ENCODE measurements at places on chromosomes 16 and 17.

DNA sequence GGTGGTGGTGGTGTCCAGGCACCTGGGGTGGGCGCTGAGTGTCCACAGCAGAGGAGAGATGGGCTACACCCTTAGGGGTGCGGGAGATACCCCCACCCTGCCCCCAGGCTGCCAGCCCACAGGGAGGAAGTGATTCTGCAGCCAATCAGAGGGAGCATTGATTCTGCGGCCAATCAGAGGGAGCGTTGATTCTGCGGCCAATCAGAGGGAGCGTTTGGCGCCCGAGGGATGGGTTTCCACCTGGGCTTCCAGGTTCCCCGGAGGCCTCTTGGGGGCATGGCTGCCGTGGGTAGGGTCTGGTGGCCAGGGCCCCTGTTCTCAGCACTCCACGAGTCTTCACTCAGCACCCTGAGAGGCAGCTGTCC, 28.2 kb upstream of the ACSF3 start:
- no peak for DNase-seq

DNA sequence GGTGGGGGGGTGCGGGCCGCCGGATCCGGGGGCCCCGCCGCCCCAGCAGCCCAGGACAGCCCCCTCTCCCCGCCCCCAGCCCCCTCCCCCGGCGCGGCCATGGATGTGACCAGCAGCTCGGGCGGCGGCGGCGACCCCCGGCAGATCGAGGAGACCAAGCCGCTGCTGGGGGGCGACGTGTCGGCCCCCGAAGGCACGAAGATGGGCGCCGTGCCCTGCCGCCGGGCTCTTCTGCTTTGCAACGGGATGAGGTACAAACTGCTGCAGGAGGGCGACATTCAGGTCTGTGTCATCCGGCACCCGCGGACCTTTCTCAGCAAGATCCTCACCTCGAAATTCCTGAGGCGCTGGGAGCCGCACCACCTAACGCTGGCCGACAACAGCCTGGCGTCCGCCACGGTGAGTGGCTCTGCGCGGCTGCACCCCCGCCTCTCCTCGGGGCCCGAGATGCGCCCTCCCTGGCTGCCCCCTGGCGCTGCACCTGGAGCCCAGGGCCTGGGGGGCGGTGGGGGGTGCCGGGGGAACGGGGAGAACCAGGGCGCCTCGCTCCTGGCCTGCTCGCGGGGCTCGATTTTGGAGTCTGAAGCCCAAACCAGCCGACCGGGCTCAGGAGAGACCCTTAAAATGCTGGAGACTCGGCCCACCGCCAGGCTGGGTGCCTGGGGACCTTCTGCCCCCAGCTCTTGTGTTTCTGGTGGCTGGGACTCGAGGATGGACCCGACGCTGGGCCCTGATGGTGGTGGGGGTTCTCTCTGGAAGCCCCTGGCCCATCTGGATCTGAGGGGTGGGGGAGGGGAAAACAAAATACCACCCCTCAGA, 744 bp downstream of the CMIP start:
- DNase-seq = no peak

DNA sequence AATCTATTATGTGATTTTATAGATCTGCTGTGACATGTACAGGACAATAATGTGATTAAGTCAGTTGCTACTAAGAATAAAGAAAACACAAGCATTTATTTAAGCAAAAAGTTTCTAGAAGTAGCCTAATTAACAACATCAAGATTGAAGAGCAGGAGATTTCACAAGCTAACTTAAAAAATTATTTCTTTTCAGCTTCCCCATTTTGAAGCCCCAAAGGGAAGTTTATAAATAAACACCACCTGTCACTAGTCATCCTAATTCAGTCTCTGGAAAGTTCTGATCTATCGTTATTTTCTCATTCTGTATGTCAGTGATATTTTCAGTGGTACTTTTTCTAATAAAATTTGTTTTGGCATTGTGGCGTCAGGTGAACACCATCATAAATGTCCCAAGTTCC, 8.3 kb downstream of the CAPNS2 start:
- DNase-seq = no peak

DNA sequence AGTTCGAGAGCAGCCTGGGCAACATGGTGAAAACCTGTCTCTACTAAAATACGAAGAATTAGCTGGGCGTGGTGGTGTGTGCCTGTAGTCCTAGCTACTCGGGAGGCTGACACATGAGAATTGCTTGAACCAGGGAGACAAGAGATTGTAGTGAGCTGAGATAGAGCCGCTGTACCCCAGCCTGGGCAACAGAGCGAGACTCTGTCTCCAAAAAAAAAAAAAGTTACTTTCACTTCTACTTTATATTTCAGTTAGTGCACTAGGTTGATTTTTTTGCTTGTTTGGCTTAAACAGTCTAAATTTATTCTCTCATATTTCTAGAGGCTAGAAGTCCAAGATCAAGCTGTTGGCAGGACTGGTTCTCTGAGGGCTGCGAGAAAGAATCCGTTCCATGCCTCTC, 13.4 kb downstream of the CCDC102A start:
- no peak for DNase-seq

DNA sequence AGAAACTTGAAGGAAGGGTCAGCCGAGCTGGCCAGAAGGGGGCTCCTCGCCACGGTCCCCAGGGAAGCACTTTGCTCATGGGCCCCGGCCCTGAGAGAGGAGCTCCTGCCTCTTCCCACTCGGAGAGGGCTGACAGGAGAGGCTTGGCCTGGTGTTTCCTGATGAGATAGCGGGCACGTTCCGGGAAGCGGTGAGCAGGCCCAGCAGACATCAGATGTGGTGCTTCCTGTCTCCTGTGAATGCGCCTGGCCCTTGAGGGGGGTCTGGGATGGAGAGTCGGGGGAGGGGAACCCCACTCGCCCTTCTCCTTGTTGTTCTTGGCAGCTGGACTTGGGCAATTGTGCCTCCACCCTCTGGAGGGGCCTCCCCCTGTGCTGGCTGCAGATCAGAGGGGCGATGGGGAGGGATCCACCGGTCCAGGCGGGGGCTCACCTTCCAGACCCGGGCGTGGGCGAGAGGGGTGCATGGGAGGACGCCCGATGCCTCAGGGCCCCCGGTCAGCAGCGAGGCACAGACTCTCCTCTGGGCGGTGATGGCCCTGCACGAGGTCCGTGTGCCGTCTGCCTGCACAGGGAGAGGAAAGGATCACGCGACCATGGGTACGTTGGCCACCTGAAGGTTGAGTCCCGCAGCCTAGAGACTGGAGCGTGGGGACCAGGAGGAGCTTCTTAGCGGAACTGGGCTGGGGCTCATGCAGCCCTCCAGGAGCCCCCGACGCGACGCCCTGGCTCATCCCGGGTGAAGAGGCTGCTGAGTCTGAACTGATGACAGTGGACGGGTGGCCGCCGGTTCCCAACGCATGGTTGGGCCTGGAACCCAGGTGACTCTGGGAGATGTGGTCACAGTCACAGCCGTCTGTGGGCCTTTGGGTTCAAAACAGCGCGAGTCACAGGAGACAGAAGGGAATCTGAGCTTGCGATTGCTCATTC, 25.4 kb downstream of the METRNL start:
- DNase-seq = no peak

- no peak for DNase-seq
Observed at GRCh38 chr17:55038291-55038690, 69.7 kb downstream of the STXBP4 start.

- no peak for DNase-seq
Observed at GRCh38 chr16:58177353-58177710, 20.6 kb downstream of the CSNK2A2 start.

- DNase-seq = no peak
Observed at GRCh38 chr17:41602524-41602923, 10.0 kb downstream of the KRT16 start.

DNA sequence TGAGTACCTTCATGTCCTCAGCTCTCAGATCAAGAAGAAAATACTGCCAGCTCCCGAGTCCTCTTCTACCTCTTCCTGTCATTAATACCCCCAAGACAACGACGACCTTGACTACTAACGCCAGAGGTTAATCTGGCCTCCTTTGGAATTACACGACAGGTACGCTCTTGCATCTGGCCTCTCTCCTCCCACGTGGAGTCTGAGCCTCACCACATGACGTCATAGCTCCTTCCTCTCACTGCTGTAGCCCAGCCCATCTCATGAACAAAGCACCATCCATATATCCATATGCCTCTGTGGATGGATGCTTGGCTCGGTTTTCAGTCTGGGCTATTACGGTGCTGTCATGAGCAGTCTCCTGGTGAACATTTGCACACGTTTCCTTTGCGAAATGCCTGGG, 110.2 kb upstream of the TNRC6C start:
- DNase-seq = no peak

DNA sequence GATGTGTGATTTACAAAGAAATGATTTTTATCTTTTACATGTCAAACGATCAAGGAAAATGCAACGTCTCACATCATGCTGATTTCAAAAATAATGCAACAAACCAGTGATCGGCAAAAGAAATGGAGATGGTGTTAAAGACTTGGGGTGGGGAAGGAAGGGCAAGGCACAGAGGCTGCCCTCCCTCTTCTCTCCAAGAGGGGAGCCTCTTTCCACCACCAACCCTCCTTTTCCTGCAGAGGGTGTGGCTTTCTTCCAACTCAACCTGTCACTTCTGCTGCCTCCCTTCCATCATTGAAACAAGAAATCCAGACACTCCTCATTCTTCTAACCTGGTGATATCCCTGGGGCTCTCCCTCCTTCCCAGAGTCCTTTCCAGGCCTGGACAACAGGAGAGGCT, 320.8 kb downstream of the SLC39A11 start:
- no peak for DNase-seq

DNA sequence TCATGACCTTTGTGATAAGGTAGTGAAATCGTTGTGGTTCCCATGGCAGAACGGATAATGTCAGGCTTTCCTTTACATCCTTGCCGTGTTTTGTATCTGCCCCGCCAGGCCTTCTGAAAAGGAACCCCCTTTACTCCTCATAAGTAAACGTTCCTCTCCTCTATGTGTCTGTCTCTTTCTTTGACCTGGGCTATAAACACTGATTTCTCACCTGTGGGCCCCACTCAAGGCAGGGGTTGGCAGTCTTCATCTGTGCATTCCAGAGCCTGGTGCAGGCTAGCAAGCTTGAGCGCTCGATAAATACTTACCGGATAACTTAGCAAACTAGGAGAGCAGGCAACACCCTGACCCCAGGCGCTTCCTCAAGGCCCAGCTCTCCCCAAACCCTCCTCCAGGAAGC, 7.3 kb upstream of the HAP1 start:
- DNase-seq = no peak

- DNase-seq = no peak
Observed at GRCh38 chr17:17361867-17362539, 58.8 kb downstream of the NT5M start.

GRCh38 chr16:26791169-26791568, 275.6 kb upstream of the C16orf82 start:
- no peak for DNase-seq

DNA sequence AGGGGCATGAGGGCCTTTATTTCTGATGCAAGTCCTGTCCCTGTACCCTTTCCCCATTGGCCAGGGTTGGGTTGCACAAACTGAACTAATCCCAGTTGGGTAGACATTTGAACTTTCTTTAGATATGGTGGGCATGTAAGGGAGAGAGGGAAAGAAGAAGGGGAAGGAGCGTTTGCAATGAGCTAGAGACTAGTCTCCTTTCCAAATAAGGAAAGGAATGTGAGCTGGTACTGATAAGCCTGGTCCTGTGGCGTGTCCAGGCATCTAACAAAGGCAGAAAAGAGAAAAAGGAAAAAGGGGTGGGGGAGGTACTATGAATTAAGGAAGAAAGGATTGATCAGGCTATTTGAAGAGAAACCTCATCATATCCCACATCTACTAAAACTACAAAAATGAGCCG, 20.3 kb downstream of the CHMP6 start:
- no peak for DNase-seq

GRCh38 chr17:77909816-77910215, 48.7 kb upstream of the TNRC6C start:
- DNase-seq = no peak

DNA sequence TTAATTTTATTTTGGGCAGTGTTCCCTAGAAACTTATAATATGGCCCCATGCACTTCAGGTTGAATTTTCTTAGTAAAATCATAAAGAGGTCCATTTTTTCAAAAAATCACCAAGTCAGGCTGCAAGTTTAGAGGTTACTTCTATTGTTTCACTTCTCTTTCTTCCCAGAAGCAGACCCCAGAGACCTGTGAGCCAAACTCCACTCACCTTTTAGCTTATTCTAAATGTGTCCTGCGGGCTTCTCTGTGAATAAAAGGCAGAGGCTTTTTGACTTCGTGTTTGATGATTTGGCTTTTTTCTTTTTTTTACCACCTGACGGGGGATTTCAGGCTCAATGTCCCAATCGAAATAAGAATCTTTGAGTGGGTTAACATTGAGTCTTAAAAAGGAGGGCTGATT, 7.4 kb downstream of the PRKCB start:
- no peak for DNase-seq

GRCh38 chr17:42937712-42938596, 26.3 kb downstream of the AARSD1 start:
- DNase-seq = no peak

DNA sequence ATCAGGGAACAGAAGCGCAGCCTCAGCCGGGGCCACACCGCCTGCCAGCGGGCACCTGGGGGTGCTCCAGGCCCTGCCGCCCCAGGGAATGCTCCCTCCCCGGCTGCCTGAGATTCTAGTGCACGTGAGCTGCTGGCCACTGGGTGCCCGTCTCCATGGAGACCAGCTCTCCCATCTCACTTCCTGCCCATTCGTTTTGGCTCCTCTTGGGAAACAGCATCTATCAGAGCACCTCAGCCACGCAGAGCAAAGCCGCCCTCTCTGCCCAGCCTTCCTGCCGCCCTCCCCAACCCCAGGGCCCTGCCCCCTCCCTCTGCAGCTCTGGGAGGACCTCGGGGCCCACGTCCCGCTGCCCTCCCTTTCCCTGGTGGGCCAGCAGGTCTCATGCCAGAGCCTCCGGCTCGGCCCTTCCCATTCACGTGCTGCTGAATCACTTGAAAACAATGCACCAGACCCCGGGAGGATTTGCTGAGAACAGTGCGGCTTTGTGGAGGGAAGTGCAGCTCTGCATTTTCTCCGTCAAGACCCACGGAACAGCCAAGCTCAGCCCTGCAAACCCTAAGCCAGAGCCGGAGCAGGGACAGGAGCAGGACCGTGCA, 19.4 kb downstream of the CEP295NL start:
- peak; percentile 94 for DNase-seq

DNA sequence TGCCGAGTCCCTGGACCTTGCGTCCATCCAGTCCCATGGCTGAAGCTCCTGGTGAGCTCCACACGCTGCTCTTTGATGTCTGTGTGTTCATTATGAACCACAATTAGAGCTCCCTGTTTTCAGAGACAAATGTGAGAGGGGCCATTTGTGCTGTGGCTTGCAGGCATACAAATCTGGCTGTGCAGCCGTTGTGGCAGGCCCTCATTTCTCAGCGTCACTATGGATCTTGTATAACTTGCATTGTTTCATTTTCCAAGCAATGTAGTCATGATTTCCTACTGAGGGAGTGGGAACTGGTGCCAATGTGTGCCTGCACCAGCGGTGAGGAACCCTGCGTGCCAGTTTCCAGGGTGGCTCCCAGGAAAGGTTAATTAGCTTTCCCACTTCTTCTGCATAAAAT, 542.6 kb downstream of the TMEM114 start:
- DNase-seq = no peak

- no peak for DNase-seq
Observed at GRCh38 chr17:35295686-35296085, 52.8 kb downstream of the SLFN5 start.

- no peak for DNase-seq
Observed at GRCh38 chr16:77514500-77515220, 79.8 kb upstream of the ADAMTS18 start.

- no peak for DNase-seq
Observed at GRCh38 chr17:1946021-1946932, 78.9 kb downstream of the RTN4RL1 start.
